Left renal cortex interstitium (tissue), 4 donors: ENCODE measurements at places on chromosomes 3 and 15.

DNA sequence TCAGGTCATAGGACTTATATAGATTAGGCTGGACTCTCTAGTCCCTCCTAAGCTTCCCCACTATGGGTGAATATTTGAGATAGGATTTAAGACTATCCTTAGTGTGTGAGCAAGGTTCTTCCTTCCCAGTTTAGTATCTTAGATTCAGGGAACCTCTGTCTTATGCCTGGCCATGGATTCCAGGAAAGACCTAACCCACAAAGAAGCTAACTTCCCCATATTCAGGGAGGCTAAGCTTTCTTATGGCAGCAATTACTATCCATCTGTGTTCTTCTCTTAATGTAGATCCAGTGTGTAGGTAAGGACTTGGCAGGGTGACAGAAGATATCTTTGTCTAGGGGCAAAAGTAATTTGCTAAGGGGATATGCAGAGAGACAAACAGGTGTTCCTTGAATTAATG lies 25.5 kb upstream of the PIK3R4 start:
- no peak for DNase-seq

- DNase-seq: no peak
Observed at GRCh38 chr3:170307671-170308405, 49.7 kb upstream of the SKIL start.

- no peak for DNase-seq
Observed at GRCh38 chr3:100635273-100635701, 25.9 kb downstream of the ADGRG7 start.

GRCh38 chr3:159910991-159911663 lies 77.5 kb upstream of the IL12A start:
- DNase-seq: no peak

- no peak for DNase-seq
Observed at GRCh38 chr3:8246070-8246469, 255.6 kb upstream of the LMCD1 start.

DNA sequence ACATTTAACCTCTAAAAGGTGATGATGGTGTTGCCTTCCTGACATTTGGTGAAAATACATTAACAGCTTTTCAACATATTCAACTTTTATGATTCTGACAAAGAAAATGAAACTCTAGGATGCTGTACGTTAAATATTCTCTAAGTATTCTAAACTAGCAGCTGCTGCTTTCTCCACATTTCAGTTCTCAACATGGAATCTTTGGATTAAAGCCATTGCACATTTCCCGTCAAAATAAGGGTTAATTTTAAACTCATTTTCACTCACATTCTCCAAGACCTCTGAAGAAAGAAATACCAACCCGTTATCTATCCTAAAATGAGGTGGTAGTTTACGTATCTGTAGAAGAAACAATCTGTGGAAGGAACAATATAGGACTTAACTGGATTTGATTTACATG lies 655.7 kb upstream of the ARPP21 start:
- DNase-seq: no peak

GRCh38 chr3:31241533-31241932 lies 291.2 kb upstream of the STT3B start:
- no peak for DNase-seq

- no peak for DNase-seq
Observed at GRCh38 chr3:66729687-66730393, 229.0 kb upstream of the LRIG1 start.

GRCh38 chr15:22870865-22871264 lies 32.4 kb downstream of the NIPA2 start:
- DNase-seq: no peak

GRCh38 chr3:196193133-196193735 lies 18.0 kb downstream of the ZDHHC19 start:
- DNase-seq: no peak

- DNase-seq: no peak
Observed at GRCh38 chr15:83206526-83207008, 1.1 kb downstream of the HDGFL3 start.

- no peak for DNase-seq
Observed at GRCh38 chr3:139251529-139251928, 92.3 kb upstream of the MRPS22 start.
